Hematopoietic multipotent progenitor cell treated with erythropoietin and hydrocortisone succinate and interleukin-3 and kit ligand, for 4 days (in vitro differentiated cells): ENCODE measurements at places on chromosomes 3 and 15.
A peak's percentile ranks its signal among the peaks of the same experiment; 100 is the strongest.

- no peak for DNase-seq
Measured at GRCh38 chr15:48374472-48374871, 43.2 kb downstream of the DUT start.

GRCh38 chr3:32841867-32842470, 24.2 kb downstream of the TRIM71 start:
- DNase-seq: no peak

- DNase-seq: no peak
Measured at GRCh38 chr15:101025896-101026631, 106.9 kb downstream of the LRRK1 start.

- DNase-seq: no peak
Measured at GRCh38 chr15:59013246-59013873, 25.9 kb downstream of the RNF111 start.

GRCh38 chr15:78216276-78217104, 17.9 kb downstream of the ACSBG1 start:
- no peak for DNase-seq

DNA sequence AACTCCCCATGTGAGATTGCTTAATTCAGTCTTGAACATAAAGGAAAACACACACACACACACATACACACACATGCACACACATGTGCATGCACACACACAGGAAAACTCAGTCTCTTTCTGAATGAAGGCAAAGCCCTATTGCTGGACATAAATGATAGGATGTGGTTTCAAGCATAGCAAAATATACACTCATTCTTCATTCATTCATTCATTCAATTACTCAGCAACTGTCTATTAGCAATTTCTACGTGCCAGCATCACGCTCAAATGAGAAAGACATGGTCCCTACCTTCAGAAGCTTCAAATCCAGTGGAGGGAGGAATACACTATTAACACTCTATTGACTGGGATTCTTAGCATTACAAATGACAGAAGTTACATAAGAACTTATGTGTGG, 41.8 kb upstream of the UBE2E2 start:
- DNase-seq: no peak

GRCh38 chr3:140023616-140024530, 88.9 kb downstream of the CLSTN2 start:
- no peak for DNase-seq

- no peak for DNase-seq
Measured at GRCh38 chr3:126065876-126066275, 18.0 kb downstream of the SLC41A3 start.

DNA sequence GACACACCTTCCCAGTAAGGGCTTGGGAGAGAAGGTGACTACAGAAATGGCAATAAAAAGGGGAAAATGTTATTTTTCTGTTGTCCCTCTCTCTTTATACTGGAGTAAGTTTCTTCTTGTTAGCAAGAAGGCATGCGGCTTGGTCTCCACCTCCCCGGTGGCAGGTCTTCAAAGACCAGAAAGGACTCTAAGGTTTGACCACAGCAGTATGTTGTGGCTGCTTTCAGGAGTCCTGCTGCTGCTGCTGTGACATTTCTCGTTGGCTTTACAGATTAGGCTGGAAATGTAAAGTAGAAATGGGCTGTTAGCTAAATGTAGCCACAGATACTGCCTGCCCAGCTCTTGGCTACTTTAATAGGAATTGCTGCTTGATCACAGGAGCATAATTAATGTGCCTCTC, 175.8 kb upstream of the ZBTB20 start:
- no peak for DNase-seq

DNA sequence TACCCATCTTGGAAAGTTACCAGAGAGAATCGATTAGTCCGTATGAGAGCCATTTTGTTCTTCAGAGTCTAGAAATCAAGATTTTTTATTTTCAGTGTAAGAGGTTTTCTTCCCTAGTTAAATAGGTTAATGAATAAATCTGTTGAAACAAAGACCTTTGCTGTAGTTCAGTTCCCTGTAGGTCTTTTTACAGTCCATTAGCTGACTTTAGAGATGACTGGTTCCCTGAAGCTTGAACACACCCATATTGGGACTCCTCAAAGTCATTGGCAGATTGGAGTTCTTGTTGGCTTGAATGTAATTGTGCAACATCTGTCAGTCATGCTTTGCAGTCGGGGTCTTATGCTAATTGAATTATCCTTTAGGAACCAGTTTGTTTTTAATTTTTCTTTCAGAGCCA, 45.3 kb downstream of the SEMA6D start:
- no peak for DNase-seq

GRCh38 chr3:171901615-171902312, 58.6 kb downstream of the TMEM212 start:
- DNase-seq: no peak

DNA sequence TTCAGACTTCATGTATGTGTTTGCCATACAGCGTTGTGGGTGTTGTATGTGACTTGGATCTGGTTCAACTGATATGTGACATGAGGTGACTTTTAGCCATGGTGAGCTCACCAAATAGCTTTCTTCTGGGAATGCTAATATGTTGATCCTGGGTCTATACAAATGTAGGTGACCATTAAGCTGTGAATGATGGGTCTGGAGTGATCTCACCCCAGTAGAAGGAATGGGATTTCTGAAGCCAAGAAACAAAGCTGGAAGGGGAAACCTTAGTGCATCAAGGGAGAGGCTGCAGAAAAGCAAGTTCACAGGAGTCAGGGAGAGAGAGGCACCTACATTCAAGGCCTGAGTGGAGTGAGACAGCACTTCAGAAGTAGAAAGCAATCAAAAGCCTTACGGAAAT, 421.0 kb upstream of the THRB start:
- DNase-seq: no peak

DNA sequence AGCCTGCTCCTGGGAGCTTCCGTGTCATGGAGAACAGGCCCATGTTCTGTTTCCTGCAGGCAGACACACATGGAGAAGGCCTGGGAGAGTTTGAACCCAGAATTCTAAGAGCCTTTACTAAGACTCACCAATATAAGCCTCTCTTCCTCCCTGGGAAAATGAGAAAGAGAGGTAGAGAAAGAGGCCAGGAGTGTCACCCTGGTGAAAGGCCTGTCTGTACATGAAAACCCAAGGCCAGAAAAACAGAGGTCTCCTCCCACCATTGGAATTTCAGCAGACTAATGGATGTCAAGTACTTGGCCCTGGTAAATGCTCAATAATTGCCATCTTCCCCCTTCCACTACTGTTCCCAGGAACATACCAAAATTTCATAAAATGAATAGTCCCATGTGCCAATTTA, 117.6 kb downstream of the TOP2B start:
- DNase-seq: no peak

DNA sequence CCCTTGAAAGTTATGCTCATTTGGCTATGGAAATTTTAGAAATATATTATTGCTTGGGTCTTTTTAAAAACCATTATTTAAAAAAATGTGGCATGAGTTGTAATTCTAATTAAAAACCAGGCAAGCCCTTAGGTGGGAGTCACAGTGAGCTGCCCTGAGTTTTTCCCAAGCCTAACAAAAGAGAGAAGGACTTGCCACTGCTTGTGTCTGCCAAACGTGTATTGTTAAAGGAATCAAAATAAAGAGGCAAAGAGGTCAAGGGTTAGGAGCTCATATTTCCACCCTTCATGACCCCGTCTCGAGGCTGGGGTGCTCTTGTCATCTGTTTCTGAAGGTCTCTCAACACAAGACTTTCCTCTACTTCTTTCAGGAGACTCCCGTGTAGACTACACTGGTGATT, 321.1 kb downstream of the ZIC1 start:
- DNase-seq: no peak

DNA sequence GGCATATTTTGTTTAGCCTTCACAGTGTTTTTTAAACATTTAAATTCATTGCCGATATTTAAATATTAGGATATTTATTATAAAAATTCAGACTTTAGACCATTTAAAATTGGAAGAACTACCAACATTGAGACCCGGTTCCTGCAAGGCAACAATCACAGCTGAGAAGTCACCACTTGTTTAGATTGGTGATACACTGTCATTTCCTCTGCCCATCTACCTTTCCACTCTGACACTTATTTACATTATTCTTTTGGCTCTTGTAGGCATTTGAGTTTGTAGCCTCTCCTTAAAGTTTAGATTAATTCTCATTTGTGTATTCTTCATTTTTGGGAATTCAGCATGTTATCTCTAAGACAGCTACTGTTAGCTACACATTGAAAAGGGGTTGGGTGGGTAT, 10.3 kb upstream of the IL20RB start:
- no peak for DNase-seq

- DNase-seq: no peak
Measured at GRCh38 chr3:193132241-193132640, 108.8 kb upstream of the PLAAT1 start.

DNA sequence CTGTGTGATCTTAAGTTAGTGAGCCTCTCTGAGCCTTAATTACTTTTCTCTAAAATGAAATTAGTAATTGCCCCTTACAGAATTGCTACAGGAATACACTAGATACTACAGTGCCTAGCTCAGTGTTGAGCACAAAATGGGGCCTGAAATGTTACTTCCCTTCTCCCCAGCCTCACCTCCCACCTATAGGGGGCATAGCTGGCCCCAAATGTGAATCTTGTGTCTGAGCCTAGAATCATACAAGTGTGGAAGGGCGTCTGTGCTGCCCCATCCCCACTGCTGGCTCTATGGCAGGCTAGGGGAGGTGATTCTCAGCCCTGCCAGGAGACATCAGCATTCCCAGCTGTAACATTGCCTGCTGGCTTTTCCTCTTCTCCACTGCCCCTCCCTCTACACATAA, 42.7 kb downstream of the IFT122 start:
- peak; percentile 40 for DNase-seq
